ENCODE measurements at places on chromosomes 1 and 21.

GRCh38 chr21:23968008-23968407, 1639.3 kb downstream of the MRPL39 start:
- no peak for DNase-seq

DNA sequence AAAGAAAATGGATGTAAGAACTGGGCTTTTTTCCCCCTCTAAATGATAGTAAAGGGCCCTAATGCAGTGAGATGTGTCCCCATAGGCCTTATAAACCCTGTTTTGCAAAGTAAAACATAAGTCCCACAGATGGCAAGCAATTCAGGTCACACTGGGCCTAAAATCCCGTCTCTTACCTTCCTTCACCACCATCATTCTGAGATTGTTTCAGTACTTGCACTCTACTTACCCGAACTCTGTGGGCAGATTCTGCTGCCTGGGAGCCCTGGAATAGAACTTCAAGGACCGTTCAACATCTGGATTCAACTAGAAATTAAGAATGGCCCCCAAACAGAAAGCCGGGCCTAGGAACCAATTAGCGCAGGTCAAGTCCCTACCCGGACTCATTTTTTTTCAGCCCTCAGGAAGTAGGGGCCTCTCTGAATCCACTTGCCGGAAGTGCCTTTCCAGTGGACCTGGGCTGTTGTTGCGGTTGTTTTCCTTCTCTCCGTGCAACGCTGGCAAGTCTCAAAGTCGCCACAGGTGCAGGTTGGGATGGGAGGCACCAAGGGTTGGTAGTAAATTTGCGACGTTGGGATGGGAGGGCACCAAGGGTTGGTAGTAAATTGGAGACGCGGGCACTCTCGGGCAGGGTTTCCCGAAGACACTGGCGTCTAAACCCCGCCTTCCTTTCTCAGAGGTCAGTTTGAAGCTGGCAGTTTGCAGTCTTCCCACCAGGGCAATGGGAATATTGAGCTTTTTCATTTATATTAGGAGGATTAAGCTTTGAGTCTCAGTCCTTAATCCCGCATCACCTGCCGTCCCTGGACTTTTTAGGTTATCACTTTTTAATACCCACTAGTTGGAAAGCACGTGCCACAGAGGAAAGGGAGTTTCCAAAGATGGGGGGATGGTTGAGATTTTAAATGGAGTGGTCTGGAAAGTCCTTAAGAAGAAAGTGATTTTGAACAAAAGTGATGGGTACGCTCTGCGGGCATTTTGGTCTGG, at the start of gene TMEM69:
TSS of gene TMEM69 (plus strand) at position 428 of the 987 bp plus-strand sequence. CDS start 2,888 bp downstream, outside the sequence.
- DNase-seq, result peak; percentile 51

DNA sequence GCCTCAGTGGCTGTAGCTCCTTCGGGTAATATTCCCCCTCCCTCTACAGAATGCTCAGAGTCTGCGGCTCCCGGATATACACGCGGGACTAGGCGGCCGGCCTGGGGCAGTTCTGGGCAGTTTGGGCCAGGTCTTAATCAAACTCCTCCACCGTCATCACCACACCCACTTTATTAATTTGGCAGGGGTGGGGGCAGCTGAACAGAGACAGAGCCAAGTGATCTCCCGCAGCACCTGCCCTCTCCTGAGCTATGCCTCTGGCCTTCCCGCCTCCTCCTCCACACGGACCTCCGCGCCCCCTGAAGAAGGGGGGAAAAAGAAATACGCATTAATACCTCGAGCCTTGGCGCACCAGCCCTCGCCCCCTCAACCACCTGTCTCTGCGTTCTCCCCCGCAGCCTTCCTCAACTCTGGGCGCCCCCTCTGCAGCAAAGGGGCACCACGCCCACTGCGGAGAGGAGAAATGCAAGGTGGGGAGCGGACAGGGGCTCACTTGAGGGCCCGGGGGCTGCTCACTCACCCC, 42.6 kb downstream of the CD34 start:
- DNase-seq, result no peak

DNA sequence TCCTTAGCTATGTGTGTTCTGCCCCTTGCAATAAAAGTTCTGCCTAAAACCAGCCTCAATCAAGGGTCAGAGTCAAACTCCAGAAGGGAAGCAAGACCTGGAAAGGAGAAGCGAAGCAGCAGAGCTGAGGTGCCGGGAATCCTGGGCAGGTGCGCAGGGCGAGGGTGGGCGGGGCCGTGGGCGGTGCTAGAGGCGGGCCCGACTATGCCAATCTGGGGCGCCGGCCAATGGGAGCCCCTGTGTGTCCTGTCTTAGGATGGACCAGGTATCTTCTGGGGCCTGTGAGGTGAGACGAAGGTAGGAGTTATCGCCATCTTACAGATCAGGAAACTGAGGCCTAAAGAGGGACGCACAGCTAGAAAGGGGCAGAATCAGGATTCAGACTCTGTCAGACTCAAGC, 120.3 kb downstream of the PTPRU start:
- DNase-seq, result no peak

- no peak for DNase-seq
Observed at GRCh38 chr1:31785020-31785946, 21.1 kb upstream of the ADGRB2 start.

GRCh38 chr1:45037456-45037855, 25.4 kb downstream of the UROD start:
- no peak for DNase-seq

GRCh38 chr1:113036639-113037321, 36.2 kb upstream of the LRIG2 start:
- DNase-seq, result no peak

DNA sequence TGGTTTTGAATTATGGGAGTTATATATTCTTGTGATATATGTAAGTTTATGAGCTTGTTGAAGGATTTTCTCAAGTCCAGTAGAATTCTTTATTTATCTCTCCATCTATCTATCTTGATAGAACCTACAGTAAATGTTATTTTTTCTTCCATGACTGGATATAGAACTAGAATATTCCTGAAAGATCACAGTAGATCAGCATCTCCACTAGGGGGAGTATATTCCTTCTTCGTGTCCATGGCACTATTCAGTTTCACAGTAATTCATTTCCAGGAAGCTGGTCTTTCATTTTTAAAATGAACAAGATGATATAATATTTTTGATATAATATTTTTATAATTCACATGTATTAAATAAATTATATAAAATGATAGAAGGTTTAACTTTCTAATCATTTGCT, 18.8 kb downstream of the TMPRSS15 start:
- no peak for DNase-seq

- no peak for DNase-seq
Observed at GRCh38 chr21:35386491-35387079, 337.5 kb upstream of the RUNX1 start.

DNA sequence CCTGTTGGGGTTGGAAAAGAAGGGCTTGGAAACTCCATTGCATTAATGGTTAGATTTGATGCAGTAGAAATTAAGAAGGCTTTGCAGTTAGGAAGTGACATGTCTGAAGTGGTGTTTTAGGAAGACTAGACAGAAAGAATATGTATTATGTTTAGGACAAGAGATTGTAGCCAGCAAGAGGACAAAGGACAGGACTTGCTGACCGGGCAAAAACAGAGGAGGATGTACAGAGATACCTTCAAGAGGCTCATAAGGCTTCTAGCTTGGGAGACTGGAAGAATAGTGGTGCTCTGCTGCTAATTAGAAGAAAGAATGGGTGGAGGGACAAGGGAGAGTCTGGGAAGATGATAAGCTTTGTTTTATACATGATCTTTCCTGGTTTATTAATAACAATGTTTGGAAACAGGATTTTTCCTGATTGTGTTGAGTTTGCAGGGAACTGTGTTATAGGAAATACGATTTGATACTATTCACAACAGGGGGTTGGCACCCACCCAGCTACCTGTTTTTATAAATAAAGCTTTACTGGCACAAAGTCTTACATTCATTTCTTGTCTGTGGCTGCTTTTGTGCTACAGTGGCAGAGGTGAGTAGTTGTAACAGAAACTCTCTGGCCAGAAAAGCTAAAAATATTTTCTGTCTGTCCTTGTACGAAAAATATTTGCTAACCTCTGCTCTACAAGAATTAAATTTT, 37.1 kb upstream of the TMCO2 start:
- DNase-seq, result no peak

DNA sequence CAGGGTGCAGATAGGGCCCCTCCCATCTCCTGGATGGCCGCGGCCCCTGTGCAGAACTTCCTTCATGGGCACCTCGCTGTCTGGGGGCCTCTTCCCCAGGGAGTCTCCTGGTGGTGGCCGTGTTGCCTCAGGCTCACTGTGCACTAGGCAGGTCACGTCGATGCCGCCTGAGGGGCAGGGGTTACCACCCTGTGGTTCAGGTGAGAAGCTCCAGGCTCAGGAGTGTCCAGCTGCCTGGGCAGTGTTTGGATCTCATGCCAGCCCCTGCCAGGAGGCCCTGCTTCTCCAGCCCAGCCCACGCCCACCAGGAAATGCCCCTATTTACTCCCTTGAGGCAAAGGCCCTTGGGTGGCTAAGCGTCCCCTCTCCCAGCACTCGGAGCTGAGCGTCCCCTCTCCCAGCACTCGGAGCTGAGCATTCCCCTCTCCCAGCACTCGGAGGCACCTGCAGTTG, 2.1 kb downstream of the ITGB2 start:
- DNase-seq, result no peak

- DNase-seq, result no peak
Observed at GRCh38 chr1:234845836-234846235, 235.9 kb upstream of the IRF2BP2 start.

GRCh38 chr1:231159202-231159962, 2.5 kb upstream of the TRIM67 start:
- DNase-seq, result no peak

- no peak for DNase-seq
Observed at GRCh38 chr1:205568469-205569361, 63.1 kb downstream of the ELK4 start.

DNA sequence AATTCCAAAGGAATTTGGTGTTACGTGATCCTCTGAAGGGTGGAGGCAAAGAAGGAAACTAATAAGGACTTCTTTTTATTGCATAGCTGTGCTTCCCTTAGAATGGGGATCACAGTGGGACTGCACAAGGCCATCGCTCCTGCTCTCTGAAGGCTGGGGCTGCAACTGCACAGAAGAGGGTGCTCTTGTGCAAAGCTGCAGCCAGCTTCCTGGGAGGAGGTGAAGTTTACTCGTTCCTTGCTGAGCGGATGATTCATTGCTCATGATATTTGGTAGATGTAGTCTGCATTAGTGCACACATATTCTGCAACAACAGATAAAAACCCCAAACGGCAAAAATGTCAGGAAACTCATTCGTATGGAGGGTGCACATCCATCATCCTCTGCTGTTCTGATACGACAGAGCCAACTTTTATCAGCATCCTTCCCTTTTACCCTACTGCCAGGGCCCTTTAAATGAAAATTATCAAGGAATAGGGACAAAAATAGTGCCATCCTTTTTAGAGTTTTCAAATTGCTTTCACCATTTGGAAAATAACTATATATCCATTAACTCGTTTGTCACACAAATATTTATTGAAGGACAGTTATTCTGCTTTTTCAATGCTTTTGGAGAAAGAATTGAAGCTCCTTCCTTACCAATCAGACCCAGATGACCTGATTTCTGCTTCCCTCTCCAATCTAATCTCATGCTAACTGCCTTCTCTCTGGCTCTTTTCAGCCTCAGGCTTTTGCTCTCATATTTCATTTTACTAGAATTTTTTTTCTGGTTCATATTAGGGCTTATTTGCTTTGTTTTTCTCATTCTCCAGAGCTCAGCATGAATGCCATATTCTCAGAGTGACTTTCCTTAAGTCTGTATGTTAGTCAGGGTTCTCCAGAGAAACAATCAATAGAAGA, 263.6 kb downstream of the DUSP10 start:
- peak; percentile 38 for DNase-seq

GRCh38 chr1:180646093-180646492, 14.3 kb downstream of the XPR1 start:
- no peak for DNase-seq

GRCh38 chr1:88661951-88662699, 21.9 kb upstream of the PKN2 start:
- DNase-seq, result no peak

DNA sequence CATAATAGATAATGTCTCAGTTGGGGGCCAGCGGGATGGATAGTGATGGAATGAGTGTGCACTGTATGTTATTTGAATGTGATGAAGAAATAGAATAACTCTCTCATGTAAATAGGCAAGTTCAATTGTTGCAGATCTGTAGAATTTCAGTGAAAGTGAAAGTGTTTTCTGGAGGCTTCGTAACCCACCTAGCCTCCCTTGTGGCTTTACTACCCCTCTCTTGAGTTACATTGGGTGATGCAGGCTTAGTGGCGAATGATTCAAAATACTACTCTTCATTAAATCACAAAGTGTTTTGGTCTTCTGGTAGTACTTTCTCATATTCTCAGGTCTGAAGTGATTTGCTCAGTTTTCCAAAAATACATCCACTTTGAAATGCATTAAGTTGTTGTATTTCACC, 411.9 kb downstream of the ZP4 start:
- DNase-seq, result no peak

DNA sequence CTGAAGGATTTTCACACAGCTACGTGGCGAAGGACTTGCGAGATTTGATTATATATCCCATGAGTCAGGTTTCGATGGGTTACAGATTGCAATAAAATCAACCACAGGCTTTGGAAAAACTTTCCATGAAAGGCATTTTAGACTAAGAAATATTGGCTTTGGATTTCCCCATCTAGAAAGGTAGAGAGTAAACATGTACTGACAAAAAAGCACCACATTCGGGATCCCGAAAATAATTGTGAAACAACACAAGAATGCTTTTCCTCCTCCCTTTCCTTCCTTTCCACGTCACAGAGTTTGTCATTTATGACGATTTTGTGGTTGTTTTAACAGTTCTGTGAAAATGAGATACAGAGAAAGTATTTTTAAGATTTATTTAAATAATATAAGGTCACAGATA, 38.5 kb downstream of the TGFB2 start:
- no peak for DNase-seq

DNA sequence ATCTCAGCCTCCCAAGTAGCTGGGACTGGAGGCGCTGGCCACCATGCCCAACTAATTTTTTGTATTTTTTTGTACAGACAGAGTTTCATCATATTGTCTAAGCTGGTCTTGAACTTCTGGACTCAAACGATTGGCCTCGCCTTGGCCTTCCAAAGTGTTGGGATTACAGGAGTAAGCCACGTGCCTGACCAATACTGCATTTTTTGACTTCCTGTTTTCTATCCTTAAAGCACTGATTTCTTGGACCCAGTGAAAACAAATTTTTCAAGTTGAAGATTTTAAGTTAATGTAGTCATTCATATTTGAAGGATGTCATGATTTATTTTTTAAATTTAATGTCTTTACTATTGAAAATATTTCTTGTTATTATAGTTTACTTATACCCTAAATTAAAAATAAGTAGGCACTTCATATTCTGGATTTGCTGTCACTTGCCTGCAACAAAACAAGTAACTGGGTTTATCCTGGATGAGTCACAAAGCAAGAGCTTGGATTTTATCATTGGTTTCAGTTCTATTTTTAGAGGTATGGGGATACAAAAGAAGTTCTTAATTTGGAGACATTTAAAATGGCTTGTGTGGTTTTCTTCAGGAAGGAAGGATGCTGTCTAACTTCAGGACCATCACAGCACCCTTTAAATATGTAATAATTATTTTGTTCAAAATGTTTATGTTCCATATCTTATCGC, 2.2 kb upstream of the VPS45 start:
- no peak for DNase-seq

DNA sequence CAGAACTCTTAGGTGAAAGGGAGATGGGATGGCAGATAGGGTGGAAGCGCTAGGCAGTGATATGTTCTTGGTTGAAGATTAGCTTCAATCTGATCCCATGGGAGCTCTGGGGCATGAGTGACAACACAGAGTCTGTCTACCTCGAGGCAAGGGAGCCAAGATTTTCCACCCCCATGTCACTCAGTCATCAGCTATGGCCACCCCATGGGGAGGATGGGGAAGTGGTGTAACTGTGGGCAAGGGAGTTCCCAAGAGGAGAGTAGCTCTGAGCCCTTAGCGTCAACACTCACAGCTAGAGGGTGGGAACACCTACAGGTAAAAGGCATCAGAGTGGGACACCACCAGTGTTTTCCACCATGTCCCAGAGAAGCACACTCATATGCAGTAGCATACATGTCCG, 30.3 kb upstream of the C1QA start:
- DNase-seq, result no peak

Measured in stimulated activated CD8-positive, alpha-beta memory T cell treated with anti-CD3 and anti-CD28 coated beads, Interleukin-15, amount 100 ng/mL, for 4 hours (primary cell).